NCI-H460 (cell line): ENCODE measurements at places on chromosomes 3 and 15.
A peak's percentile ranks its signal among the peaks of the same experiment; 100 is the strongest.

DNA sequence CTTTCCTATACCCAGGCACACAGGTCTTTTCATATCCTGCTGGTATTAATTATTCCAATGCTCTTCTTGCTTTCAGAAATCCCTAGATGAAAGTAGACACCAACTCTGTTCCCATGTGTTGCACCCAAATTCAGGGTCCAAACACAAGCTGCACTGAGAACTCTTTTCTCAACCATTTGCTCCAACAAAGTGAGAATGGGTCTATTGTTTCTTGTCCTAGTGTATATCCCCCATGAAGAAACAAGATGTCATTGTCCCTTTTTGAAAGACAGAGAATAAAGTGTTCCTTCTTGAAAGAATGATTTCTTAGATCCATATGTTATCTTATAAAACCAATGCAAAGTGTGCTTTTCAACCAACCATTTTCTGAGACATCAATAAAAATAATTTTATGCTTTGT, 353.7 kb downstream of the CNTN6 start:
- DNase-seq = no peak

DNA sequence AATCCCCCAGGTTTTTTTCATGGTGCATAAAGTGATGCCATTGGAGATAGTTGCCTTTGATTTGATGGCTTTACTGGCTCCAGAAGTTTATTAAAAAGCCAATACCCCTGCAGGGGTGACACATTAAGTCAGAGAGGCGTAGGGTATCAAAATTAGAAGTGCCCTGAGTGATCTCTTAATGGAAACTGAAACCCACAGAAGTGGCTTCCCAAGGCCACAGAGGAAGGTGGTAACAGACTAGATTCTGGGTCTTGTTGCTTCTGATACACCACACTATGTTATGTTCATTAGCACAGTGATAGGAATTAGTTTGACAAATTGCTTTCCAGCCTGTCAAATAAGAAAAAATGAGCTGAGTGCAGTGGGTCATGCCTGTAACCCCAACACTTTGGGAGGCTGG, 112.3 kb downstream of the IQCH start:
- DNase-seq = no peak

GRCh38 chr3:10494180-10494579, 11.2 kb downstream of the ATP2B2 start:
- no peak for DNase-seq

DNA sequence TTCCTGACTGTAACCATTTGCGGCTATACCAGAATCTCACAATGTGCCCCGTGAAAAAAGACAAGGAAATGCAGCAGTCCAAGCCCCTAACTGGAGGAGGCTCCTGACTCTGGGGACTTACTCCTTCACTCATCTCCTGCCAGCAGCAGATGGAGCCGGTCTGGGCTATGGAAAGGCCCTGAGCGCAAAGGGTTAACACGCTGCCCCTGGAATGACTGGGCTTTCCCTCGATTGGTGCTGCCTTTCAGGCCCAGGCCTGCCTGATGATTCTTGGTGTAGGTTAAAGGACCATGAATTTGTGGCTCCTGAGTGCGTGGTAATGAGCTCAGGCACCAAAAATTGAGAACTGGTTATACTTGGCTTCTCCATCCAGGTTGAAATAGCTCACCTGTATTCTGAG, 42.3 kb upstream of the GALNT15 start:
- no peak for DNase-seq

- DNase-seq = no peak
Observed at GRCh38 chr3:72174040-72174439, 389.1 kb upstream of the PROK2 start.

DNA sequence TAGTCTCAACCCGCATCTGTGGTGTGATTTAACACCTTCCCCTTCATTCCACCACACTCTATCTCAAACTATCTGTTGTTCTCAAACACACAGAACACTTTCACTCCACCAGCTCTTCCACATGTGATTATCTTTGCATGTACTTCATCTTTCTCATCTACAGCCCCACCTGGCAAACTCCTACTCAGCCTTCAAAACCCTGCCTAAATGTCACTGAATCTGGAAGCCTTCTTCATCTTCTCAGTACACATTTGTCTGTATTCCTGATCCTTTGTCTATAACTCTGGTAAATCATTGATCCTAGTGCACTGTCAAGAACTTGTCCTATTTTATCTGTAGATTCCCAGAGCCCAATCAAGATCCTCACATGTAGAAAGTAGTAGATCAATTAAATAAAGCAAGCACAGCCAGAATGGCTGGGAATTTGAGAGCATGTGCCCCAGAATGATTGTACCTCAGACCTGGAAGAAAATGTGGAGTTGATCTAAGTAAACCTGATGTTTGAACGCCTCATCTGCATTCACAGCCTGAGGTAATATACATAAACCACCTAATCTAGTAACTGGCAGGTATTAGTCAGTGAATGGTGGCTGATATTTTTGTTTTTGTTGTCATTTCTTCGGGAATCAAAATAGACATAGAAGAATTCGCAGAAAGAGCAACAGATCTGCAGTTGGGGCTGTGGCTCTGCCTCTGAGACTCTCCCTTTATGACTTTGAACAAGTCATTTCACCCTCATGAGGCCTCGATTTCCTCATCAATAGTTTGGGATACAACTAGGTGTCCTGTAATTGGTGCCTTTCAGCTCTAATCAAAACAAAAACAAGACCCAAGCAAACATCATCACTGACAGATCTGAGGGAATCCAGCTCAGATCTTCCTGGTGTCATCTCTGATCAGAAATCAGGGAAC, 28.0 kb upstream of the MAGEF1 start:
- no peak for DNase-seq

DNA sequence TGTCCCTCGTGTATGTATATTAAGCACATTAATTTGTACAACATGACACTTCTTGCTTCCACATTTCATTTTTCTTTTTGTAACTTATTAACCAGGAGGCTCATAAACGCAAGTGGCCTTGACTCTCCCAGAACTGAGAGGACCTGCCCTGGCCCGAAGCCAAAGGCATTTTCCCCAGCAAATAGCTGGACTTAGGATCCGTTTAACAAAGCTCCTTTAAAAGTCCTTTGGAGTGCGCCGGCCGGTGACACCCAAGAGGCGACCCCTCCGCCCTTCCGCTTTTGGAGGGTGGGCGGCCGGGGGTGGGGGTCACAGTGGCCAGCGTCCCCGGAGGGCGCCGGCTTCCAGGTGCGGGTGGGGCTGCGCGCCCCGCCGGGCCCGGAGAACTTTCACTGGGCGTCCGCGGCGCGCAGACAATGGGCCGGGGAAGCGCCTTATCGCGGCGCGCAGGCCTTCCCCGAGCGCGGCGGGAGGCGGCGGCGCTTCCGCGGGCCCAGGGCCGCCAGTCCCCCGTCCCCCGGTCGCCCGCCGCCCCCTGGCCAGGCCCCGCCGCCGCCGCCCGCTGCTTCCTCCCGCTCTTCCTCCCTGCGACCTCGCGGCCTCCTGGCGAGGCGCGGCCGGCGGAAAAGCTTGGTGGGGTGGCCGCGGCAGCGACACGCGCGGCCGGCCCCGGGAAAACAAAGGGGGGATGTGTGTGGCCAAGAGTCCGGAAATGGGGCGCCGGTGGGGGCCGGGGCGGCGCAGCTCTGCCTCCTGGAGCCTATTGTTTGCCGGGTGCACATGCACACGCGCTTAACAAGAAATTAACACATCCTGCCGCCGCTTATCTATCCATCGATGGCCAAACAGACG, 613.4 kb downstream of the MCTP2 start:
- no peak for DNase-seq

DNA sequence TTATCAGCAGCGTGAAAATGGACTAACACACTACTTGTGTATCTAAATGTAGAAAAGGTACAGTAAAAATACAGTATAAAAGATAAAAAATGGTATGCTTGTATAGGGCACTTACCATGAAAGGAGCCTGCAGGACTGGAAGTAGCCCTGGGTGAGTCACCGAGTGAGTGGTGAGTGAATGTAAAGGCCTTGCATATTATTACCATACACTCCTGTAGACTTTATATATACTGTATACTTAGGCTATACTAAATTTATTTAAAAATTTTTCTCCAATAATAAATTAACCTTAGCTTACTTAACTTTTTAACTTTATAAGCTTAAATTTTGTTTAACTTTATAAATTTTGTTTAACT, 67.2 kb upstream of the TSPAN3 start:
- no peak for DNase-seq

- no peak for DNase-seq
Observed at GRCh38 chr15:62994975-62995681, 47.4 kb upstream of the TPM1 start.

- no peak for DNase-seq
Observed at GRCh38 chr15:67043939-67044771, 21.2 kb upstream of the SMAD3 start.

- no peak for DNase-seq
Observed at GRCh38 chr3:17301271-17301670, 416.5 kb downstream of the PLCL2 start.

GRCh38 chr15:40157778-40158447, 3.0 kb upstream of the BUB1B start:
- no peak for DNase-seq

GRCh38 chr15:40266828-40267304, 16.0 kb downstream of the ANKRD63 start:
- DNase-seq = peak; percentile 68

GRCh38 chr3:4818986-4819693, 160.1 kb upstream of the BHLHE40 start:
- DNase-seq = no peak

DNA sequence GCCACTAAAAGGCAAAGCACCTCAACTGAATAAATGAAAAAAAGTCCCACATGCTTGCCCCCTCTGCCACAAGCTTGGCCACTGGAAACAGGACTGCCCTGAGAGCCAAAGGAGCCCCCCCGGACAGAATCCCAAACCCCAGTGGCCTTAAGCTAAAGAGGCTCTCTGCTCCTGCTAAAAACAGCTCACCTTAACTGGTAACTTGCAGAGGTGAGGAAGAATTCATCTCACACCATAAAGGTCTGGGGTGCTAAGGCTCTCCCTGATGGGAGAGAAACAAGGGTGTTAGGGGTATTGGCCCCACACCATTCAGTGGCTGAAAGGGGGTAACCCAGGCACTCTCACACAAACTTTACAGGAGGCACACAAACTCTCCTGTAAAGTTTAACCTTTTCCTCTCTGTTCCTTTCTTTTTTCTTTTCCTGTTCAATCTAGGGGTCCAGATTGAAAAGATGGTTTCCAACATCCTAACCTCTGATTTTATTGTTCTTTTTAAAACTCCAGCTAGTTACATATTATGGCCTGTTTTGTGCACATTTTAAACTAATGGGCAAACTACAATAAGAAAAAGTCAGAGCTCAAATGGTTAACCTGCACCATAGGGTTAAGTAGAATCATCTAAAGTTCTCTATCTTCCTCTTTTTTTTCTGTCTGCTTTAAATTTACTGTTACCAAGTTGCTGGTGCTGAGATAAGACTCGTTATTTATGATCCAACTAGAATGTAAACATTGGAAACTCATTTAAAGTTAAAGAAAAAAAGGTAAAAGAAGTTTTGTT, 19.9 kb downstream of the TRANK1 start:
- no peak for DNase-seq

DNA sequence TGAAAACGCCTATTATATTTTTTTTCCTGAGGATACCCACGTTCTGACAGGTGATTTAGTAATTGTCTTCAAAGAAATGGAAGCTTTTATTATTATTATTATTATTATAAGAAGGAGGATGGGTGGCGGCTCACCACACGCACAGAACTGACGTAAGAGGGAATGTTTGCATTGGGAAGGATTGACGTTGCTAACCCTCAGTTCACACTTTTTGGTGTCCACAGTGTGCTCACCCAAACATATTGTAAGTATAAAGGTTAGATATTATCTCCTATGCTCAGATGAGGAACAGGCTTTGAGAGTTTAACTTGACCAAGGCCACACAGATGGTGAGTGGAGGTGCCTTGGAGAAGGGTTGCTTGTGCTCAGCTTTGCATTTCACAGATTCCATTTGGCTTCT, 533.5 kb upstream of the TBL1XR1 start:
- DNase-seq = peak; percentile 85

DNA sequence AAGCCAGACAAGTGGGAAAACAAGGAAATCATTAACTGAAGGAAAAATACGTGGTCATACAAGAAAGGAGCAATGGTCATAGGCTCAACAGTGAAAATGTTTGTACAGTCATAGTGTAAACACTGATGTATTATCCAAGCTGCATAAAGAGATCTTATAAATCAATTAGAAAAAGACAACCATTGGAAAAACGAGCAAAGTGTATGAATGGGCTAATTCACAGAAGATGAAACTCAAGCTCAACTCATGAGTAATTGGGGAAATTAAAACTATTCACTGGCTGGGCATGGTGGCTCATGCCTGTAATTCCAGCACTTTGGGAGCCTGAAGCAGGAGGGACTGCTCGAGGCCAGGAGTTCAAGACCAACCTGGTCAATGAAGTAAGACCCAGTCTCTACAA, 6.4 kb upstream of the IGF2BP2 start:
- no peak for DNase-seq
